ENCODE measurements at places on chromosomes 3 and 15.

- peak; percentile 52 for DNase-seq
These were observed 7.9 kb upstream of the CYP11A1 start for GRCh38 chr15:74375303-74375693.

GRCh38 chr3:43289401-43289800, 3.1 kb downstream of the SNRK start:
- no peak for DNase-seq

DNA sequence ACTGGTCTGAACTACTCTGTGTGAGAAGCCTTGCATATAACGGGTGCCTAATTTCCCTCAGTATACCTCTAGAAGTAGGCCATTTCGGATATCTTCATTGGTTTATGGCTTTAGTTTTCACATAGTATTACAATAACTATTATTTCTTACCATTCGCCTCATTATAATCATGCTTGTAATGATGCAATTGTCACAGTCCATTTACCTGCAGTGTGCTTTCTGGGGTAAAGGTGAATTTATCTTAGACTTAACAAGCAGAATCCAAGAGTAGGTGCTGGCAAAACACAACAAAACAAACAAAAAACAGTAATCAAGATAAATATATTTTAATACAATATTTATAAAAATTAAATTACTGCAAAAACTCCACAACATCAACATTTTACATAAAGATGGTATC, 246.0 kb downstream of the WDR72 start:
- DNase-seq, result no peak

DNA sequence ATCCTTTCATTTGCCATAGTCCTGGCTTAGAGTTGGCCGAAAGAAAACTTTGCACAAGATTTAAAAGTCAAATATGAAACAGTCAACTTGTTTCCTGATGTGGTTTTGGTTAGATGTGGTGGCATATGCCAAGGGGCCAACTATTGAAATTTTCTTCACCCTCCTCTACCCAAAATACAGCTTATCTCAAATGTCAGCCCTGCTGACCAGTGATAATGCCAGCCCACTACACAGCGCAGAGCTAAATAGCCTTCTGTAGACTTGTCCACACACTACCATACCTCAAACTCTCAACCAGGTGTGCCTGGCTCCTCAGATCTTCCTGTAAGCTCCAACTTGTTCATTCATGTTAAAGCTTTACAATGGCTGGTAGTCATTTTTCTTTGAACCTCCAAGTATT, 368.5 kb upstream of the STAC start:
- no peak for DNase-seq

DNA sequence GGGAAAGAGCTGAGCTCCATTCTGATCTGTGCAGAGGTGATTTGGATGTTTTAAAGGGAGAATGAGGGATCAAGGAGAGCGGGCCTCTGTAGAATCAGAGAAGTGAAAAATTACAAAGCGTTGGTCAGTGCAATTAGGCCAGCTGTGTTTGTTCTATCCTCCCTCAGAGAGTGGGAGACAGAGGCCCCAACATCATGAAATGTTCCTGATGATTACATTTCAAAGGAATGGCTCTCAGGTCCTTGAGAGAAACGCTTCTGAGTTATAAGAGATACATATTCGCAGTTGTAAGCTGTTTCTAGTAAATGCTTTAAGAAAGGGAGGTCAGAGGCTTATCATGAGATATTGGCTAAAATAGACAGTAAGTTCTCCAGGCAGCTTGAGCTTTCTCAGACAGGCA, 15.7 kb upstream of the CAND2 start:
- DNase-seq, result no peak

GRCh38 chr15:75367913-75368688, at the start of gene MAN2C1:
TSS of gene MAN2C1 (minus strand) at chr15:75368607. CDS start at chr15:75368583, 24 bp downstream.
- peak; percentile 89 for DNase-seq

GRCh38 chr3:138405001-138405400, 29.4 kb upstream of the ESYT3 start:
- no peak for DNase-seq

DNA sequence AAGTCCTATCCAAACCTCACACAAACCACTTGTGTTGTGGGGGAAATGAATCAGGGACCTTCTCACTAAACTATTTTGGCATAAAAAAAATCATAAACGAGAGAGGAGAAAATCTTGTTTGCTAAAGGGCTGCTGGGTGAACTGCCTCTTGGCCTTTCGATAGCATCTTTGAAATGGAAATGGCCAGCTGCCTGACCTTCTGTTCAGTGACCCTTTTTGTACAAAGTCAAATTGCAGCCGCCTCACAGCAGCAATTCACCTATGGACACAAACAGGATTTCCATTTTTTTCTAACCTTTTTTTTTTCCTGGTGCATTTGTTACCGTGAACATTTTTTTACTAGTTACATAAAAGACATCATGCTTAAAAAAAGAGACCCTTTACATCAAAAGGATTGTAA, 89.0 kb upstream of the ONECUT1 start:
- no peak for DNase-seq

GRCh38 chr15:93477188-93477587, 388.2 kb upstream of the RGMA start:
- DNase-seq, result no peak

DNA sequence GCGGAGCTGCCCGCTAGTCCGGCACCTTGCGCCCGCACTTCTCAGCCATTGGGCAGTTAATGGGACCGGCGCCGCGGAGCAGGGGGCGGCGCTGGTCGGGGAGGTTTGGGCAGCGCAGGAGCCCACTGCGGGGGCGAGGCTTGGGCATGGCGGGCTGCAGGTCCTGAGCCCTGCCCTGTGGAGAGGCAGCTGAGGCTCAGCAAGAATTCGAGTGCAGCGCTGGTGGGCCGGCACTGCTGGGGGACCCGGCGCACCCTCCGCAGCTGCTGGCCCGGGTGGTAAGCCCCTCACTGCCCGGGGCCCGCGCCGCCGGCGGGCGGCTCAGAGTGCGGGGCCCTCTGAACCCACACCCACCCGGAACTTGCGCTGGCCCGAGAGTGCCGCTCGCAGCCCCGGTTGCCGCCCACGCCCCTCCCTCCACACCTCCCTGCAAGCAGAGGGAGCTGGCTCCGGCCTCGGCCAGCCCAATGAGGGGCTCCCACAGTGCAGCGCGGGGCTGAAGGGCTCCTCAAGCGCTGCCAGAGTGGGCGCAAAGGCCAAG, 835.0 kb downstream of the TBL1XR1 start:
- DNase-seq, result no peak

GRCh38 chr15:25947323-25948314, 84.5 kb upstream of the ATP10A start:
- DNase-seq, result peak; percentile 32

DNA sequence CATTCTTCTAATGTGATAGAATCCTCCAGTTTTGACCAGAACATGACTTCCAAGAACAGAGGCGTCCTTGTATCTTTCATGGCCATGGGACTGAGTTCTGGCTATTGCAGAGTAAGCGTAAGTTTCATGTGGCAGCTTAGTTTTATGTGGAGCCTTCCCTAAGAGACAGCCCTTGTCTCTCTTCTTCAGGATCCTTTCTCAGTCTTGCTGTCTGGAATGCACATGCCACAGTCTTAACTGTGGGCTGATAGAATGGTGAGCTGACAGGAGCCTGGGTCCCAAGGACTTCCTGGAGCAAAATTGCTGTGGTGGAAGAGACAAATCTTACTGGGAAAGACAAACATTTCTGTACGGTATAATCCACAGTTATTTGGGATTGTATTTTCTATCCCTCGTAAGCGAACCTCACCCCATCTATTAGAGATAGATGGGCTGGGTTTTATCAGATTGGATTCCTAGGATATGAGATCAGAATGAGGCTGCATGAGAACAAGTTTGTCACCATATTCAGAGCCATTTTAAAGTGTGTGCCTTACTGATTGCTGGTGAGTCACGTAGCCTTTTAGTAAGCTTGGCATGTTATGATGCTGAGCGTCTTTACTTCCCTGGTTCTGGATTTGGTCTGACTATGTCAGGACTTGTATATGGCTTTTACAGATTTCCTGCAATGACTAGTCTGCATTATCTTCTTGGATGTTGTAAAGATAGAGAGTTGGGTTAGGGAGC, 32.8 kb downstream of the CDIN1 start:
- DNase-seq, result no peak

- peak; percentile 4 for DNase-seq
These were observed 219.9 kb upstream of the IGF1R start for GRCh38 chr15:98428253-98428989.

GRCh38 chr3:35322070-35322469, 317.3 kb upstream of the ARPP21 start:
- DNase-seq, result no peak

- no peak for DNase-seq
These were observed 33.7 kb upstream of the CD47 start for GRCh38 chr3:108124337-108125152.

DNA sequence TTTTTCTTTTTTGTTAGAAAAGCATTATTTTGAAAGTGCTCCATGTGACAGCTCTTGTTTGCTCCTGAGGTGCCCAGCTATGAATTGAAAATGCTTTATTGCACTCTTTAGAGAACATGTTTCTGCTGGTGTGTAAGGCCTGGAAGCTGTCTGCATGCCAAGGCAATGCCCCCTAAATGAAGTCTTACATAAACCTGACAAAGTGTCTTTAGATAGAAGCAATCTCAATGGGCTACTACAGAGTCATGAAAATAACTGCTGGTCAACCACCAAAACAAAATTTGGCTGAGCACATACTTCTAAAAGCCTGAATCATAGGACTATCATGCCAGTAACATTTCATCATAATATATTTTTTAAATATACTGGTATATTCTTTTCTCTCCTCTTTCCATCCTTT, 178.7 kb downstream of the THRB start:
- DNase-seq, result no peak

GRCh38 chr3:114231616-114232015, 5.8 kb downstream of the ZNF80 start:
- DNase-seq, result no peak

DNA sequence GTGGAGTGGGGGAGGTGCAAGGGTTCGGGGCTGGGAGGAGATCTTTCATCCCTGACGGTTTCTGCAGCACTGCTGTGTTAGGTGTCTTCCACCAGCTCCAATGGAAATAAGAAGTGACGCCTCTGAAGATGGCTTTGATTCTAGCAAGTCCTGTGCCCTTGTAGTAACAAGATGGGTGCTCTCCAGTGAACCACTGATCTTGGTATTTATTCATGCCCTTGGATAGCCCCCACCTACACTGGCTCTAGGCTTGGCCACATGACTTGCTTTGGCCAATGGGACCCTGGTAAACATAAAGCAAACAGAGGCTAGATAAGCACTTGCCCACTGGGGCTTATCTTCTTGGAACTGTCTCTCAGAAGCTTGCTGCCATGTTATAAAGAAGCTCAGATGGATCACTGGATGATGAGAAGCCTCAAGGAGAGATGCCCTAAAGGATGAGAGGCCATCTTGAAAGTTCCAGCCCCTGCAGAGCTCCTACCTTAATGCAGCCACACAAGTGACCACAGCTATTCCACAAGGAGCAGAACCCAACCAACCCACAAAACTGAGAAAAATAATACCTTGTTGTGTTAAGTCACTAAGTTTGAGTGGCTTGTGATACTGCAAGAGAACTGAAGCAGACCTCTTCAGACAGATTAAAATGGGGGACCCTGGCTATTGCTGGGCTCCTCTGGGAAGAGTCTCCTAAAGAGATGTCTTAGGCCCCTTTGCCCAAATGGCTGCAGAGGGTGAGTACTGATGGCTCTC, 137.9 kb downstream of the PDCD6IP start:
- no peak for DNase-seq

- DNase-seq, result peak; percentile 50
These were observed 941.4 kb downstream of the PLOD2 start for GRCh38 chr3:145219355-145220235.

DNA sequence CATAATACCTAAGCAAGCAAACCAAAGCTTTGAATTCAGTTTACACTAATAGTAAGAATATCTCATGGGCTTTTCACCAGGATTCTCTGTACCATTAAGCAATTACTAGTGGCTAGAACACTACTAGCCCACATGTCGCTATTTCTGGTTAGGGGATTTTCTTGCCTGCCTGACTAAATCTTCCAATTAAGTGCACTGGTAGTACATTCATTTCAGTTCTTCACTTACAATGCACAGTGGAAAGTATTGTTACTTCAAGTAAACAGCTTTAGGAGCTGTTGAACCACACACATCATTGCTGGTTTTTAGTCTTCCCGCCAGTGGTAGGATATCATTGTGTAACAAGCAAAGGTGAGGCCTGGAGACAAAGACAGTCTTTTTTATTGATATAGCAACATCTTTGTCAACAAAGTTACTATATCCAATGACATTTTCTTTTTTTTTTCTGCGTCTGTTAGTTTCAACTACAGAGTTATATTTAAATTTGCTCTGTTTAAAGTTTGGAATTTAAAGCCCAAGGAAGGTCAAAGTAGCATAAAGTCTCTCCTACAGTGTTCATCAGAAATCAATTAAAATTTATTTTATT, 826.8 kb upstream of the NR2F2 start:
- no peak for DNase-seq

GRCh38 chr3:124628863-124629262, 101.4 kb upstream of the UMPS start:
- DNase-seq, result no peak

GRCh38 chr3:5437296-5437782, 249.8 kb downstream of the EDEM1 start:
- DNase-seq, result no peak

DNA sequence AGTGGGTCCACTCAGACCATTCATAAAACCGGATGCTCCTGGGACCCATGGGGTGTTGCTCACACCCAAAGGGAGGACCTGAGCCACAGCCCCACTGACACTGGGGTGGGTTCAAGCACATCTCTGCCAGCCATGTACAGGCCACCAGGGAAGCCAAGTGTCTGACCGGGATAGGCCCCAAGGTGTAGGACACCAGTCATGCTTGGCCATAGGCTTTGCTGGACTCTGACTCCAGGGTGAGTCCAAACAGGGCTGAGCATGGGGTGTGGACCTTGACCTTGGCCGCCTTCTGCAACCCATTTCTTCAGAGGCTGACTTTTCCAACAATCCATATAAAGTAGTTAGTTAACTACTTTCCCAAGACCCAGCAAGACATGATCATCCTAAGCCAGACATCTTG, 31.4 kb upstream of the DUSP7 start:
- DNase-seq, result no peak

- DNase-seq, result no peak
These were observed 145.0 kb downstream of the CMSS1 start for GRCh38 chr3:99962703-99963102.

DNA sequence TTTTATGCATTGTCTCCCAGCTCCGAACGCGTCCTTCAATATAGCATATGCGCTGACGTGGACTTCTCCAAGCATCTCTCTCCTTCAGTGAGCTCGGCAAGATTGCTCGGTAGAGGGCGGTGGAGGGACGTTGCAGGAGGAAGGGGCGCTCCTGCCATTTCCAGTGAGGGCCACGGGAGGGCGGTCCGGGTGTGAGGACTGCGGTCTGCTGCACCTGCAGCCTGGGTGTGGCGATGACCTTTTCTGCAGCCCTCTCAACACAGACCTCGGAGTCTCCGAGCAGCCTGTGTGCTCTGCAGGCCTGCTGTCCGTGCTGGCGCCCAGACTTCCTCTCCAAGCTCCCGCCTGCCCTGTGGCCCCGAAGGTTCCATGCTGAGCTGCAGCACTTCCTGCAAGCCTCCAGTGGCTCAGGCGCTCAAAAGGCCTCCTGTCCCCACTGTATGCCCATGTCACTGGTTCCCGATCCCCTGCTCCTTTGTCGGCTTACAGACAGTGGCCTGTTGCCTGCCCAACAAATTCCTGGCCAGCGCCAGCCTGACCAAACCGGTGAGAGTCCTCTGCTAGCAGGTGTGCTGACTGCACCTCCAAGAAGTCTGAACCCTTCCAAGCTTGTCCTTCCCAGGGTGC, 8.9 kb upstream of the RTP3 start:
- no peak for DNase-seq

- no peak for DNase-seq
These were observed 143.3 kb upstream of the IGF1R start for GRCh38 chr15:98504998-98505397.

Measured in NCI-H1105 treated with DMSO at 0.1 percent for 48 hours (cell line).